Hematopoietic multipotent progenitor cell (in vitro differentiated cells): ENCODE measurements at places on chromosomes 2 and 18. TPM values are rescaled to one million over a fixed set of nuclear protein-coding genes. Genes with fewer than 3 reads are reported as not detected.

REG1B gene
- total RNA-seq, result under 0.01 TPM

LYG1 gene
- not detected for total RNA-seq

FOSL2 gene
- total RNA-seq, result 32.3 TPM

DCDC2C gene
- total RNA-seq, result not detected

CCDC138 gene
- 4.0 TPM for total RNA-seq

ACADL gene
- total RNA-seq, result not detected

MSTN gene
- not detected for total RNA-seq

- DNase-seq, result no peak
Observed at GRCh38 chr2:40123326-40123725, 328.6 kb downstream of the SLC8A1 start.

DNA sequence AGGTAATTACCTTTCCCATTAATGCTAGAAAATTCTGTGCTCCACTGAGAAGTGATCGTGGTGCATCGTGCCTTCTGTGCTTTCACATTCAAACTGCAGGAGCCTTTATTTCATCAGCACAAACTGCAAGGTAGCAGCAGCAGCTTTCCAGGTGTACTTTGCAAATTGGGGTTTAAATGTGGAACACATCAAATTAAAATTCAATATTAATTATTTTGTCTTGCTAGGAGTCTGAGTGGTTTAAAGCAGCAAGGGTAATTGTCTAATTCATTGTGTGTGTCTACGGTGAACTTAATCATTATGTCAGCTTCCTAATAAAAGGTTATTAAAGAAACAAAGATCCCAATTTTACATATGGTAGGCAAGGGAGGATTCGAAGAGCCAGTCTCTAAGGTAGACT is 180.8 kb upstream of the ATP5MC3 start:
- no peak for DNase-seq

DNA sequence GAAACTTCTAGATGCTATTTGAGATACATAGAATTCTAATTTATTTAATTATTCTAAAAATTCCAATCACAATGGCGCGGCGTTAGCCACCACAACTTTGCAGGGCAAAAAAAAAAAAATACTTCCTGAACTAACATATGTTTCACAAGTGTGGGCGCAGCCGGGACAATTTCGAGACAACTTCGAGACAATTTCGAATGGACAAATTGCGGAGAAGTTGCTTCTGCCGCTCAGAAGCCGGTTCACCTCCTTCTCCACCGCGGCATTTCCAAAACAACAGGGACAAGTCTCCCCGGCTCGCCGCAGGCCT is 842 bp downstream of the PAX3 start:
- DNase-seq, result no peak

DNA sequence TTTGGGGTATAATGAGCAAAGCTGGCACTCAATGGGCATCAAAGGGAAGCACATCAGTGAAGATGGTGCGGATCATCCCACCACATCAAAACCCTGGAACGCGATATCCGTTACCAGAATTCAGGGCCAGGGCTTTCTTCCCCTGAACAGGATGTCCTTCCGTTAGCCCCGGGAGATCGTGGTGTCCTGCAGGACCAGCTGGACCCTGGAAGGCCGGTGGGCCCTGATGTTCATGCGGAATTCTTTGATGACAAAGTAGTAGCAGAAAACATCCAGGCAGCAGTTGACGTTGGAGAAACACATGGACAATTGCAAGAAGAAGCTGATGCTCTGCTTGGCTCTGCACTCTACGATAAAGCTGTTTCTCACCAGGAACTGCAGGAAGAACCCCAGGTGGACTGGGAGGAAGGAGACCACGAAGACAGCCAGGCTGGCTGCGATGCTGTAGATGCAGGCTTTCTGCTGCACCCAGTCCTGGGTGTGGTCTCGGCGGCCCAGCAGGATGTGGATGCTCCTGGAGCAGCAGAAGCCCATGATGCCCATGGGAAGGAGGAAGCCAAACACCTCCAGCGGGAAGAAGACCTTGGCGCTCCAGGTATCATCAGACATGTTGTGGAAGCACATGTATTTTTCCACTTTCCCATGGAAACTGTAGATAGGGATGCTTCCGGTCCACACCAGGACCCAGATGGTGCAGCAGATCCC is 15.0 kb downstream of the GPR55 start:
- no peak for DNase-seq

- no peak for DNase-seq
Observed at GRCh38 chr2:80519699-80520291, 215.2 kb upstream of the LRRTM1 start.

- no peak for DNase-seq
Observed at GRCh38 chr2:181774685-181775084, 94.4 kb upstream of the NEUROD1 start.

DNA sequence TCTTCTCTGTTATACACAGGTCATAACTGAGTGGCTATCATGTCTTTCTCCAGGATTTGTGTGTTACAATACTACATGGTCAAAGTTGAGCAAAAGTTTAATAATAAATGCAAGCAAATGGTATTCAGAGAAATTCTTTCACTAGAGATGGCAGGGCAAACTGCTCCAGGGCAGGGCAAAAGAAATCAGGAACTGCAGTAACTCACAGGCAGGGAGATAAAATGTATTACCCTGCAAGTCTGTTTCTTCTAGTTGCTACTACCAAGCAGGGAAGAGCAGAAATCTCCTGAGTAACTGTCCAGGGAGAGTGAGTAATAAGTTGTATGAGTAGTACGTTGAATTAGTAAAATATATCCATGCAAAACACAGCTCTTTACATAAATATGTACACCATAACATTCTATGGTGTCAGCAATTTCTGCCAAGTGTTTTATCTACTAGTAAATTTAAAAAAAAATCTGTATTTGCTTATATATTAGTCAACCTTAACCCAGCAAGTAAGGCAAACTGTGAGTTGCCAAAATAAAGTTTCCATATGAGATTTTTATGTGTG is 404.1 kb downstream of the ZEB2 start:
- no peak for DNase-seq

DNA sequence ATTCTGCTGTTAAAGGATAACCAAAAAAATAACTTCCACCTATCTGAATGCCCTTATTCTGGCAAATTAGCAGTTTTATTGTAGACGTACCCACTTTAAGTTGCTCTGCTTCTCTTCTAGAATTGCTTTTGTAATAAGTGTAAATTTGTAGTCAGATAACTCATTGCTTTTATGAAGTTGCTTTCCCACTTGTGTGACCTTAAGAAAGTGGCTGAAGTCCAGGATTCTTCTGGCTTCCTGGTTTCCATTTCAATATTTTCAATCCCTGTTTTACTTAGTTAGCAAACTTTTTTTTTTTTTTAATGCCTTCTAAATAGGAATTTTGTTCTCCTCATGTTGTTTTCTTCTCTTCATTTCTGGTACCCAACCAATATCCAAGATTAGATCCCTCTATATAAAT is 59.8 kb downstream of the GLS start:
- no peak for DNase-seq

- DNase-seq, result no peak
Observed at GRCh38 chr2:170924969-170925368, 4.1 kb upstream of the GORASP2 start.

- DNase-seq, result no peak
Observed at GRCh38 chr2:191066197-191066918, 52.4 kb upstream of the STAT1 start.

DNA sequence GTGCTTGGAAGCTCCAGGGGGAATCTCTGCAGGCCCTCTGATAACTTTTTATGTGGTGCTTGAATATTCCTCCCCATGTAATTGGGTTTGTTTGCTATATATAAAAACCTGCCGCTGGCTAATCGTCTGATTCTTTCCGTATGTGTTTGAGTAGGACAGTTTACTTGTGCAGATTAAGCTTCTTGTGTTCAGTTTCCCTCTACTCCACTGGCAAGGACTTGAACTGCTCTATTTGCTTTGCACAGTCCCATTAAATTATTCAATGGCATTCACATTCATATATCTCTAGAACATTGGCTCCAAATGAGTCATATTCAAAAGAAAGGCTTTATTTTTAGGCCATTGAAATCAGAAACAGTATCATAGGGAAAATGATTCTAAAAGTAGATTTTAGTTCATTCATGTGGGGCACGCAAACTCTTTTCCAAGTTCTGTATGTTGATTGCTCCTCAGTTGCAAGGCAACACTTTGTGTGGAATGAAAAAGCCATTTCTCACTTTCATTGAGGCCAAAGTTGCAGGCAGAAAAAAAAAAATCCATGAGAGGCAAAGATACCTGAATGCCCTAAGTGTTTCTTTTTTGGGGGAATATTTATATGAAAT is 1682.3 kb upstream of the PIK3C3 start:
- DNase-seq, result no peak

DNA sequence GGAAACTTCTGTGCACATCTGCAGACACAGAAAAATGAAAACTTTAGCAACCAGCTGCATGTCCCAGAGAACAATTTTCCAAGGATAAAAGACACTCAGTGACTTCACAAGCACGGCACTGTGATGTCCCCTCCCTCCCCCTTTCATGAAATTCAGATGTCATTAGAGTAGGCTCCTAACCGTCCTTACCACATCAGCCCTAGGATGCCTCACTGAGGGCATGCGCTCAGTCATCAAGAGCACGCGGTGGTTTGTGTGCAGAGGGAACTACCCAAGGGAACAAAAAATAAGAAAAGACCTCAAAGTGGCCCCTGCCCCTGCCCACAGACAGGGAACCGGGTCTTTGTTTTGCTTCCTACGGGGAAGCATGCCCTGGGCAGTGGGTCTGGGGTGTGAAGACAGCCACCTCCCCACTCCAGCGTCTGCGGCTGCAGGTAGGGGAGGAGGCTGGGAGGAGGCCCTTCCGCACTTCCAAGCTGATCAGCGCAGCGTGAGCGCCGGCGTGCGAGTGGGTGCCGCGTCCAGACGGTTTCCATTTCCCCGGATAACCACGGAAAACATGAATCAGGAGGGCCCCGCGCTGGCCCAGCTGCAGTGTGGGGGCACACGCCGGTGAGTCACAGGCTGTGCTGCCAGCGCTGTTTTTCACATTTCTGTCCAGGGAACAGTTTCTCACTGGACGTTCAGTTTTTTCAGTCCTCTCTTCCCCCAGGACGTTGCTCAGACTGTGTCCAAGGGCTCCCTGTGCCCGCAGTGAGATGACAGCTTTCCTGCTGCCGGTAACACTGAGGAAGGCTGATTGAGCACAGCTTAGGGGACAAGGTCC is 70.6 kb downstream of the COPS8 start:
- peak; percentile 22 for DNase-seq

DNA sequence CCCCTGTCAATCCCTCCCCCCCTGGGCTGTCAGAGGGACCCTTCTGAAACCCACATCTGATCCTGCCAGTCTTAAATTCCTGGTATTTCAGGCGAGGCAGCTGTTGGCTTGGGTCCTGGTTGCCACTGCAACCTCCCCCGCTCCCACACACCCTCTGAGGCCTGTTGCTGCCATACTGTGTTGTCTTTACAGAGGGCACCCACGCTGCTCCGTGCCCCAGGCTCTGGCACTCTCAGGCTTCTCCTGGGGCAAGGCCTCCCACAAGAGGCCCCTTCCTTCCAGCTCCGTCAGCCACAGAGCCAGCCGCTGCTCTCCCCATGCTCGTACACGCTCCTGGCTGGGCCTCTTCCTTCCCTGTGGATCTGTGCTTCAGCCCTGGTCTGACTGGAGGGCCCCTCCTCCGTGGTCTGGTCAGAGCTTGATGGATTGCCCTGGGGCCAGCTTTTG is 8.6 kb downstream of the CABLES1 start:
- DNase-seq, result peak; percentile 24

GRCh38 chr18:25896956-25897355 is 193.5 kb downstream of the SS18 start:
- no peak for DNase-seq

- DNase-seq, result no peak
Observed at GRCh38 chr2:36775261-36775660, 78.8 kb downstream of the VIT start.

DNA sequence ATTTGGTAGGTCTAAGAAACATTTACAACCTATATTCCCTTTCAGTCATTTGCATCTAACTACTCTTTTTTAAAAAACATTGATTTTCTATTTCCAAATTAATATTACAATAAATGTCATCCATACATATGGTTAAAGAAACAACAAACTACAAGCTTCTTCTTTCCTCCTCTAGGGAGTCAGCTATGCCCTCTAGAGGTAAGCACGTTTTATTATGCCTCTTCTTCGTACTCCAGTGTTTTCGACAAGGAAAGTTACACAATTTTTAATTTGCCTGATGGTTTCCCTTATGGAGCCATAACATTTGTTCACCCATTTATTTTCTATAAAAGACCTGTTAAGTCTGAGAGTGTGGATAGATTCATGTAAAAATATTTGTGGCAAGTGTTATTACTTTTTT is 183.4 kb upstream of the CDH7 start:
- no peak for DNase-seq

DNA sequence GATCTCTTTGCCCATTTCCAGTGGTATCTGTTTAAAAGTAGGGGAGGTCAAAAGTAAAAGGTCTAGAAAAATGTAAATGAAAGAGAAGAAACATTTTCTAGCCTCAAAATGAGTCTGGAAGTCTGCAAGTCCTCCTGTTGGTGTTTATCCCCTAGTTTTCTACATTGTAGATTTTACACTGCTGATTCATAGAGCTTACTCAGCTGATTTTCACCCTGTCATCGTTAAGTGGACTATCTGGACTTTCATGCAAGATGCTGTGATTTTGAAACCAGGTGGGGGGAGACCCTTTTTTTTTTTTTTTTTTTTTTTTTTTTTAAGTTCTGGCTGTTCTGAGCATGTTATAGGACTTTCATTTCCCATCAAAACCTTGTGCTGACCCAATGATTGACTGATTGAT is 10.3 kb downstream of the HOXD3 start:
- DNase-seq, result no peak

DNA sequence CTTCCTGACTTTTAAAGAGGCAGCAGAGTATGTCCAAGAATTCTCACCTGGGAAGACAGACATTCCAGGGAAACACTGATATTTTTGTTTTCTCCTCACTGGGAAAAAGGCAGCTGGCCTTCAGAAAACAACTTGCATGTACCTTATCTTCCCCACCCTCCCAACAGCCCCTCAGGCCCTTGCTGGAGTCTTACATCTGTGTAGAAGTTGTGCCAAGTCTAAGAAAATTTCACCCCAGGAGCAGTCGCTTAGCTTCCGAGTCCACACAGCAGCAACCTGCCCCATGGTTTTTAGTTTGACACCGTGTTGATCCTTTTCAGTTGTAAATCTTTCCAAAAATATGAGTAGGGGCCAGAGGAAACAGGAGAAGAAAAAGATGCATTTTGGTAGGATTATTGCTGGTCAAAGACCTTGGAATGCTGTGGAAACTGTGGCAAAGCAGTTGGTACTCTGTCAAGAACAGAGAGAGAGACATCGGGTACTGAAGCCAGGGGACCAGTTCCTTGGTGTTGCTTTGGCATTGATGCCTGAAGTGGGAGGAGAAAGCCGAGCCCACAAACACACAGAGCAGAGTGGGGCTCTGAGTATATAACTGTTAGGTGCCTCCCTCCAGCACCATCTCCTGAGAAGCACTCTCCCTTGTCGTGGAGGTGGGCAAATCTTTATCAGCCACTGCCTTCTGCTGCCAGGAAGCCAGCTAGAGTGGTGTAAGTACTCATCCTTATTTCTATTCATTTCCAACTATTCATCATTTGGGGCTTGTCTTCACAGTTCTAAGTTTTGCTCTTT is at the start of gene SLC14A1:
SLC14A1 (plus strand) TSS at position 615 of the 789 bp plus-strand sequence. CDS start 6,140 bp downstream, outside the sequence.
- DNase-seq, result no peak
